Thyroid gland (tissue), 4 donors: ENCODE measurements at places on chromosomes 7 and 10.

- DNase-seq = no peak
Observed at GRCh38 chr10:74813381-74814259, 12.8 kb upstream of the KAT6B start.

DNA sequence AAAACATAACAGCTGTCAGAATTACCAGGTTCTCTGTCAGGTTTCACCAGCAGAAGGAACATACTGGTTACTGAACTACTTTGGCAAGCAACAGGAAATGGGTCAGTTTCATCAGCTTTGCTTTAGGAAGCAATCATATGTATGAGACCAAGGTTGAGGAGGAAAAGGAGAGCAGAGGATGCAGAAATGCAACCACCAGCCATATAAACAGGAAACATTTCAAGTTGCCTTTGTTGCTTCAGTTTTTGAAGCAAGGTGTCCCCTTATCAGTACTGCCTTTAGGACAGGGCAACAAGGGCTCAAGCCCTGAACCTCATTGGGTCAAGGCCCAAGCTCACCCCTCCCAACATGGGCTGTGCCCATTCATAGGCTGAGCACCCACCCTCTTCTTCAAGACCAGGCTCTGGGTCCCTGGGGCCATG, 10.2 kb downstream of the HIPK2 start:
- no peak for DNase-seq

GRCh38 chr10:22534849-22535604, 179.4 kb downstream of the PIP4K2A start:
- DNase-seq = no peak

DNA sequence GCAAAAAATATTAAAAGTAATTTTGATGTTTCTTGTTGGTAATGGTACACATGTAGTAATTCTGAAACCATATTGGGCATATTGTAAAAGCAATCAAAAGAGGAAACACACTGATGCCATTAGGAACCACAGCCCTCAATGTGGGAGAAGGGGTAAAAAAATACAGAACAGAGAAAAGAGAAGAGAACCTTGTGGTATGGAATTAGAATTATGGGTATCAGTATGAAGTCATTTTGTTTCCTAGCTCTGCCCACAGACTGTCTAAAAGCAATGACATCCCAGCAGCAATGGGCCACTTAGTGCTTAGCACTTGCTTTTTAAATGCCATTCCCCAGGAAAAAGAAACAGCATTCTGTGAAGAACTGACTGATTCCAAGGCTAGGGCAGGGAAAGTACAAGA, 61.5 kb downstream of the CPVL start:
- no peak for DNase-seq

DNA sequence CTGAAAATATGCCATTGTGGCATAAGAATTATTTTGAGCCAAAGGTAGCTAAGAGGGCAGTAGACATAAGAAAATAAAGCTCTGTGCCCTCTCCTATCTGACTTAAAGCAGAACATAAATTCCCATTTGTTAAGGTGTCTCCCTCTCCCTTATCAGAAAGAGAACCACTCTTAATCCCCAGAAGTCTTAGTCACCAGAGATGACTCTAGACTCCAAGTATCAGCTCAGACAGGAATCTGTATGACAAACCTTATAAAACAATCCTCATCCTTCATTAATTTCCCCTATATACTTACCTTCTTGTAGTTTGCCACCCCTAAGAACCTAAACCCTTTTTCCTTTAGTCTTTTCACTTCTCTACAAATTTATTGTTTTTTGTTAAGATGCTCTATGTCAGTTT, 21.8 kb upstream of the PIP4K2A start:
- no peak for DNase-seq

- peak; percentile 18 for DNase-seq
Observed at GRCh38 chr10:63267414-63268148, 134.5 kb downstream of the NRBF2 start.
